Cerebellar nuclear complex (tissue), 1 donor: ENCODE measurements at places on chromosomes 5 and 9.

DNA sequence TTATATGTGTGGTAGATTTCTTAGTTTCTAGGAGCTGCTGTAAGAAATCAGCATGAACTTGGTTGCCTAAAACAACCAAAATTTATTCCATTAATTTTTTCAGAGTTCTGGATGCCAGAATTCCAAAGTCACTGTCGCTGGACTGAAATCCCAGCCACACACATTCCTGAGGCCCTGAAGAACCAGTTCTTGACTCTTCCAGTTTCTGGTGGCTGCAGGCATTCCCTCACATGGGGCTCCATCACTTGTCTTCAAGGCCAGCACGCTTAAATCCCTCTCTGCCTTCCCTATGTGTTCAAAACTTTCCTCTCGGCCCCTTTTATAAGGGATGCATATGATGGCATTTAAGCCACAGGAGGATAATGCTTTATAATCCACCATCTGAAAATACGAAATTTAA is 1237.5 kb upstream of the CDH9 start:
- no peak for DNase-seq

DNA sequence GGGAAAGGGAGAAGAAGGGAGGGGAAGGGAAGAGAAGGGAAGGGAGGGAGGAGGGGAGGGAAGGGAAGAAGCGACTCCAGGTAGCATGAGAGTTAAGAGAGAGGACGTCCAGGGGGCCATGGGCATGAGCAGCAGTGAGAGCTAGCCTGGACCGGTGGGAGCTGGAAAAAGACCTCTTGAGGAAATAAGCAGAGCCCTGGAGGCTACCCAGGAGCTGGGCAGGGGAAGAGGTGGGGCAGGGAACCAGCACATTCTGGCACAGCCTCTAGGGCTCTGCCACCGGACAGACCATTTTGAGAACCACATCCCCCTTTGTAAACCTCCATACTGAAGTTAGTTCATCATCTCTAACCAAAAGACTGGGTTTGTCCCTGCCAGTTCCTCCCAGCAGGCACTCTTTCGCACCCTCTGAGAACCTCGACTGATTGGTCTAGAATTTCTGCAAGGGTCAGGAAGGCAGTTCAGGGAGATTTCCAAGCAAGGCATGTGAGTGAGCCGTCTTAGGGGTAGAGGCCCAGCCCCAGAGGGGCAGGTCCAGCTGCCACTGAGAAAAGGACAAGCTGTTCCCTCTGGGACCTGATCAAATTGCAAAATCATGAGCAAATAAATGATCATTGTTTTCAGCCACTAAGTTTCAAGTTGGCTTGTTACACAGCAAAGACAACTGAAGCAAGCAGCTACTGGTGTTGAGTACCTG is 11.6 kb downstream of the NAIF1 start:
- no peak for DNase-seq

DNA sequence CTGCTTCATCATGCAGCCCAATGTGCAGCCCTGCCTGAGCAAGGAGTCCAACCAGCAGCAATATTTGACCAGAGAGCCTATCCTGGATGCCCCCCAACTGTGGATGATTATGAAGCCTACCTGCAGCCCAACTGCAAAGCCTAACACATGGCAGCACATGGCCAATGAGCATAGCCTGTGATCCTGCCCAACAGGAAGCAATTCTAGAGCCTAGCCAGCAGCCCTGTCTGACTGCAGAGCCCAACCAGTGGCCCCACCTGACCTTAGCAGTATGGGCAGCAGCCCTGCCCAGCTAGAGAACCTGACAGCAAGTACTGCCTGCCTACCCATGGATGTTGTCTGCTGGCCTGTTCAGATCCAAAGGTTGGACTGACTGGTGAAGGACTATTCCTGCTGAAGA is 97.3 kb upstream of the SH3GL2 start:
- DNase-seq: no peak

- no peak for DNase-seq
Measured at GRCh38 chr9:80871596-80871995, 817.8 kb downstream of the TLE1 start.

- DNase-seq: no peak
Measured at GRCh38 chr9:13484186-13484585, 204.7 kb upstream of the MPDZ start.

DNA sequence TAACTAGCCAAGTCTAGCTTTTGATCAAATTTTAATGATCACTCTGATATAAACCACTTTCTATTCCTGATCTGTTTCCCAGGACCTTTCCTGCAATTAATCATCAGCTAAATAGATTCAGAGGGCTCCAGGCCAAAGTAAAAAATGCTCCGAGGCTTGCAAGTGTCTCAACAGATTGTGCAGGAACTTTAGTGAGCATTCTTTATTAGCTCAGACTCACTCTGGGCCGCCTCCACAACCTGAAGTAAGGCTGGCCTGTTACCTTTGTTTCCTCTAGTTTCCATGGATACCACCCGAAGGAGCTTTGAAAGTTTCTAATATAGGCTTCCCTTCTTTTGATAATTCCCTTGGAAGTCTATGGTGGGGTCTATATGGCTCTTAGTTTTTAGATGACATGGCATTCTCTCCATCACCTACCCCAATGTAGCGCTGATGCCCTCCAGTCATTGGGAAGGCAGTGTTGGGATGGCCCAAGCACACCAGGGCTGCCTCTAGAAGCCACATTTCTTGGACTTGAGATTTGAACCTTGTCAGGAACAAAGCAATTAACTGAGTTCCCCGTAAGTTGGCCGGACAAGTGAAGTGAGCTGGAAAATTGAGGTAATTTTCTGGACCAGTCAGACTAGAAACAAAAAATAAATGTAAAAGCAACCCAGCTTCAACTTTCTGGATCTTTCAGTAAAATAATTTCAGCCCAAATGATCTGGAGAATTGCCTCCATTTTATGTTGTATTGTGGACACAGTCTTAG is 97.6 kb upstream of the LHFPL2 start:
- DNase-seq: no peak

- DNase-seq: no peak
Measured at GRCh38 chr5:172466062-172466461, 11.7 kb upstream of the SH3PXD2B start.

DNA sequence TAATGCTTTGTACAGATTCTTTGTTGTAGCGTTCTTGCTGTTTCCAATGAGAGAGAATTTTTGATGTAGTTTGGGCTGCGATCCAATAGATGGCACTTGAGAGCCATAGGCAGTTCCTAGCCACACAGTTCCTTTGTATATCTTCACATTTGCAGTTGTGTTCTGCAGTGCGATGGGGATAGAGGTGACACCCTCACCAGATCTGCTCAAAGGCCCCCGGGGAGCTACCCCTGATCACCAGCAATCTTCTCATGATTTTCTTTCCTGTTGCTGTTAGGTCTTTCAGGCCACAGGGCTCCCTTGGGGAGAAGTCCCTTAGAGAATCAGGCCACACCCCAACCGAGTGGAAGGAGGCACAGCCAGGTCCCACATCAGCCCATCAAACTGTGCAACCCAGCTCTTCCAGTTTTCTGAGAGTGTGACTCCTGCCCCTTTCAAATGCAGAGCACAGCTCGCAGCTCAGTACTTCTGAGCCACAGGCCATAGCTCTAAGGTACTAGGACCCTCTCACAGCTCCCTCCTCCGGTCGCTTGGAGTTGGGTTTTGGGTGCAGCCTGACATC is 353.7 kb downstream of the SLCO4C1 start:
- no peak for DNase-seq

DNA sequence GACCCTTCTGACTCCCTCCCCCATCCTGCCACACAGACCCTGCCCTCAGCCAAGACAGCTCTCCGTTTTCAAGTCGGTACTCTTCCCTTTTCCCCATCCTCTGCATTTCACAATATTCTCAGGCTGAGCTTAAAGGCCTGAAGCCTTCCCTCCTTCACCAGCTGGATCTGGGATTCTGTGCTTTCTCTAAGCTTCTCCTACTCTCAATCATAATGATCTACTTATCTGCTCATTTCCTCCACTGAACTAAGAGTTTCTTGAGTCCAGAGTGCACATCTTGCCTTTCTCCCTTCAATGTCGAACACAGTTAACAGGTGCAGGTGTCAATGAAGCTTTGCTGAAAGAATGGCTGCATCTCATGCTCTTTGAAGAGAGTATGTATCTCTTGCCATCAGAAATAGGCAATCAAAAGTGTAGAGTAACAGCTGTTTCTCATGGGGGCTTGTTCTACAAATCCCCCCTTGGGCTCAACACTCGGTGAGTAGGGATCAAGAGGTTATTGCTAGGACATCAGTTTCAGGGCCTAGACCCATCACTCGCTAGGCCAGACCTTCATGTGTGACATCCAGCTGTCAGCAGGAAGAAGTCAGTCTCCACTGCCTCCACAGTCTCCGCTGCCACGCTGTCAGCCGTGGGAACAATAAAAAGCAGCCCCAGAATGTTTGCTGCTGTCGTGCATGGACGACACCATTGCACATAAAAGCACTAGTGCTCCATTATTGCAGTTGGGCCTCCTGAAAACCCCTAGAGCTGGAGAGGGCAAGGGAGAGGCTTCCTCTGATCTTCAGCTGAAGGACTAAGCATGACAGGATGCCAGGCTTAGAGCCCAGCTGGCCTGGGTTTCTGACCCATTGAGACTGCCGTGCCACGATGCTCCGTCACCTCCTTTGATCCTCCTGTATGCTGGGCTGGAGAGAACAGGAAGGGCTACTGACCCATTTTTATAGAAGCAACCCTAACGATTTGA is 23.7 kb downstream of the TRAF1 start:
- DNase-seq: no peak

DNA sequence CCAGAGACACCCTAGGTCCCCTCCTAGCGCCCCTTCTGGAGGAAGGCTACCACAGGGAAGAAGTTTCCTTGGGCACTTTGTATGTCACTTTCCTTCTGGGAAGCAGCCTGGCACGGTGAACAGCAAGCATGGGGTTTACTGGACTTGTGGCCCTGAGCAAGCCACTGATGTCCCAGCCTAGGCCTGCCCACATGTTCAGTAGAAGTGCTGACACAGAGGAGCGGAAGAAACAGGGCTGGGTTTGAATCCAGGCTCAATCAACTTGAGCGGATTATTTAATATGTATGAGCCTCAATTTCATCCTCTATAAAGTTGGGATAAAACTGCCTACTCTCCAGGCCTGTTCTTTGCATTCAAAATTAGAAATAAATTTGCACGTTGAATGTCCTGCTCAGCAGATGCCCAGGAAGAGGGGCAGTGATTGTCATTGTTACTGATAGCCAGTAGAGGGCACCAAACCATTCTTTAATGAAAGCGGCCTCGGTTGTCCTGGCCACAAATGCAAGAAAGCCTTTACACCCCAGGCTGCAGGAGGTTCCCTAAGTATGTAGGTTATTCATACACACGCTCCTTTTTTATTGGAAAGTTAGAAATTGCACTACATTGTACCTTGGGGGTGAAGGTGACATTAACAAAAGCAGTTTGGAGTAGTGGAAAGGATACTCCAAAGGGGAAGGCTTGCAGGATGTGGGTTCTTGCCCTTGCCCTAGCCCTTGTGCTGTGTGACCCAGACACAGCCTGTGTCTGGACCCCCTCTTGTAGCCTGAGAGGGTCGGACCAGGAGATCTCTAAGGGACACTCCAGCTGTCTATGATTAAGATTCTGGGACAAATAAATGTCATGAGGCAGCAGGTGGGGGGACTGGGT is 13.4 kb upstream of the XPA start:
- DNase-seq: no peak

DNA sequence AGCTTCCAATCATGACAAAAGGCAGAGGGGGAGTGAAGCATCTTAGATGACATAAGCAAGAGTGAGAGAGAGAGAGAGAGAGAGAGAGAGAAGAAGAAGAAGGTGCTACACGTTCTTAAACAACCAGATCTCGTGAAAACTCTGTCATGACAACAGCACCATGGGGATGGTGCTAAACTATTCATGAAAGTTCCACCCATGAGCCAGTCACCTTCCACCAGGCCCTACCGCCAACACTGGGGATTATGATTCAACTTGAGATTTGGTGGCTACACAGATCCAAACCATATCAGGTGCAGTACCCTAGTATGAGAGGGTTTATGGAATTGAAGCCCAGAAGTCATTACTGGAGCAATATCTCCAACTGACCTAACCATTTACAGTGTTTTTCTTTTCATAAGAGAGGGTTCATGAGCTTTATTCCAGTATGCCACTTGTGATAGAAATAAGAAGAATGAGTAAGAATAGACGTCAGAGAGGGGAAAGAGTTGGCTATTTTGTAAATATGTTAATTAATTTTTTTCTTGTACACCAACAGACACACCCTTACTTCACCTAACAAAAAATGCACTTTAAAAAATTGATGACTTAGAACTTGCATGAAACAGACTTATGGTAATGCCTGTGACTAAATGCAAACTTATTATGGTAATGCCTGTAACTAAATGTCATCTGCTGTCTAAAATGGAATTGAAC is 680.4 kb upstream of the ITGA1 start:
- no peak for DNase-seq

DNA sequence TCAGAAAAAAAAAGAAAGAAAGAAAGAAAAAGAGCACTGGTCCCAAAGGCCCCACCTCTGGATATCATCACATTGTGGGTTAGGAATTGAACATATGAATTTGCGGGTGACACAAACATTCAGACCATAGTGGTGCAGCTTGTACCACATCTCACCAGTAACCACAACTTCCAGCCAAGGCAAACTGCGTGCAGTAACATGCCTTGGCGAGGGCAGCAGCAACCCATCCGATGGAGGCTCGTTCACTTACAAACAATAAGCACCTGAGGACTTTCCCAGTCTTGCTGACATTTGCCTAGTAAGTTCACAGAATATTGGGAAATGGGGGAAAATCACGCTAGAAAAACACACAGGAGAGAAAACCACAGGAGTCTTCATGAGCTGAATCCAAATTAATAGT is 508.1 kb downstream of the ZNF608 start:
- no peak for DNase-seq

GRCh38 chr5:2017540-2018389 is 135.0 kb upstream of the IRX4 start:
- no peak for DNase-seq

GRCh38 chr9:106387965-106388364 is 475.0 kb upstream of the ZNF462 start:
- no peak for DNase-seq

DNA sequence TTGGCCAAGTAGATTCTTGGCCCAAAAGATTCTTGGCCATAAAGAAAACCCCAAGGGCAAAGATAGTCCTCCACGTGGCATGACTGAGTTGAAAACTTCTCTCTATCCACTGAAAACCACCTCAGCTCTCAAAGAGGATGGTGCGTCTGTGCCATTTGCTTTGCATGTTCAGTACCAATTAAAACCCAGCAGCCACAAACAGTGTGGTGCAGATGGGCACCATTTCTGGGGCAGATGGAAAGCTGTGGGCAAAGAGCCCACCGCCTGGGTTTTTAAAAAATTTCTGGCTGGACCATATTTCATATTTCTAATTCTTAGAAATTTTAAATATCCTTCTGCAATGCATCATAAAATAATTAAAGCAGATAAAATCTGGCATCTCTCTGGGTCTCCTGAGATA is 84.5 kb upstream of the PUM3 start:
- no peak for DNase-seq

GRCh38 chr5:80998590-80998979 is 38.4 kb downstream of the RASGRF2 start:
- no peak for DNase-seq

- DNase-seq: no peak
Measured at GRCh38 chr5:43416803-43417394, 4.7 kb upstream of the CCL28 start.

DNA sequence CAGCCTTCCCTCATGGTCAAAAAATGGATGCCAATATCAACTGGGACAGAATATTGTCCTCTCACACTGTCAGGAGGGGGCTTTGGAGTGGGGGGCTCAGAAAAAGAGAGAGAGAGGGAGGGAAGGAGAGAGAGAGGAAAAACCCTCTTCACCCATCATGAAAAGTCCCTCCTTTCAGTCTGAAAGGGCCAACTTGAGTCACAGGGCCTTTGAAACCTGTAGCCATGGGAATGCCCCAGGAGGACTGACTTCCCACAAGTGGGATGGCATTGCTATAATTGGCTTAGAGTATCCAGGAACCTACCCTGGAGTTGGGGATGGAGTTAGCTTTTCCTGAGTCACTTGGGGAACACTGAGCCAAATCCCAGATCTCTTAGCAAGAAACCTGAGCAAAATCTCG is 41.2 kb downstream of the DNAJC21 start:
- DNase-seq: no peak
